ENCODE measurements at places on chromosomes 7 and 10.

GRCh38 chr7:12889391-12889790 lies 202.0 kb downstream of the ARL4A start:
- DNase-seq = no peak

DNA sequence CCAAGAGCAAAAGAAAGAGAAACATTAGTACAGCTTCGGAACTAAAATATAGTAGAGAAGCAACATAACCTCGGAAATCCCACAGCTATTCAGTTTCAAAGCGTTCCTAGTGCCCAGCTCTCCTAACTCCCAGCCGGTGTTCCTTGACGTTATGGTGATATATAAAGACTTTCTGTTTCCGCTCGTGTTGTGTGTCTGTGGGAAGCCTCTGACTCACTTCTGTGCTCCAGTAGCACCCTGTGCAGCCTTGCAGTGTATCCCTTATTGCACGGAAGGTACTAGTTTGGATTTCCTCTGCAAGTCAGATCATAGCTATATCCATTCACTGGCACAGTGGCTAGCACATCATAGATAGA lies 535 bp downstream of the ASAH2B start:
- DNase-seq = no peak

- DNase-seq = no peak
Measured at GRCh38 chr7:84073186-84073875, 121.3 kb downstream of the SEMA3A start.

DNA sequence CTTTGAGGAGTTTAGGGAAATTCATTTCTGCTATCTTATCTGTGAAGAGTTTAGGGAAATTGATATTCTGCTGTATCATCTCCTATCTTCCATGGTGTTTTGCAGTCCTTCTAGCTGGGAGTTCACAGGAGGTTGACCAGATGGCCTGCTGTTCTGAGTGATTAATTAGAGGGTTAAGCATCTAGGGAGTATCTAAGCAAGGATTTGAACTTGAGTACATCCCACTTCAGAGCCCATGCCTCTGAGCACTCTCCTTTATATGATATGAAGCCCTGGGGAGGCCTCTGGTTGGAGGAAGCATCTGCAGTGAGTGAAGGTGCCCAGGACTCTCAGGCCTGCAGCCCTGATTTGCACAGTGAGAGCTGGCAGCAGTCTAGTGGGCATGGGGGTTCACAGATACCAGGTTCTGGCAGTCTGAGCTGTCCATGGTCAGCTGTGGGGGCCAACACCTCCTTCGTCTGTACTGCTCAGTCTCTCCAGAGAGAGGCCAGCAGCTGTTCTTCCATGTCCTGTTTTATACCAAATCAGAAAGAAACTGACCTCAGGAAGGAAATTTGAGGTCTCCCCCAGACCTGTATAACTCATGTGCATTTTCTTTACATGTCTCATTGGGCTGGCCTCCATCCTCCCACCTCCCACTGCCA lies 156.9 kb downstream of the PLCE1 start:
- DNase-seq = no peak

GRCh38 chr10:69327463-69328379 lies 49.4 kb downstream of the HK1 start:
- DNase-seq = peak; percentile 36

- no peak for DNase-seq
Measured at GRCh38 chr10:102919992-102920739, 2.1 kb downstream of the CNNM2 start.

- DNase-seq = no peak
Measured at GRCh38 chr10:88216976-88217375, 353.6 kb downstream of the PTEN start.

DNA sequence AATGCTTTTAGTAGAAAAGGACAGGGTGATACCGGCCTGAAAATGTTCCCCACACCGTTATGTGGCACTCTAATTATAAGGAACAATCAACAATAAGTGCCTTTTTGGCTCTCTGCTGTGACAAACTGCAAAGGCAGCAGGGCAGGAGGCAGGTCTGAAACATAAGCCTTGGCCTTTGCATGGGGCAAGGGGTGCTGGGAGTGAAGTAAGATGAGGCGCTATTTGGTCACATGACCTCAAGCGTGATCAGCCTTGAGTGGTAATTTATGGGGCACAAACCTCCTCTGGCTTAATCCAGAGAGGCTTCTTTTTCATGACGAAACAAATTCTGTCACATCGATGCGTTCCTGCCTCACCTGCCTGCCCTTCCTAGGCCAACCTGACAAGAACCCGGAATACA lies 202.7 kb downstream of the TAX1BP1 start:
- DNase-seq = no peak

DNA sequence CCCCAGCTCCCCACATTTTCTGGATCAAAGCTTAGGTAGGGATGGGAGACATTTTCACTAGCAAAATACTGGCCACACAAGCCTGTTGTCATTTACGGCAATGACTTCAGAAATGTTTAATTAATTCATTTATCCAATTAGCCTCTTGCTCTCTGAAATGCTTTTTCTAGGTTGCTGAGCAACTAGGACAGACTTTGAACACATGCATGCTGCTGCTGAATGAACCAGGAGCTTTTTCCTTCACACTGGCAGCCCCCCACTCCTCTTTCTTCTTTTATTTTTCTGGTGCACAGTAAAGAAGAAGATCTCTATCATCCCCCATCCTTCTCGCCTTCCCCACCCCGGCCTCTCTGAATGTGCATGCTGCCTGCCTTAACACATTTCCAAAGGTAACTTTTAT lies 22.5 kb downstream of the SORCS3 start:
- no peak for DNase-seq

GRCh38 chr7:131843898-131844331 lies 287.5 kb upstream of the PODXL start:
- no peak for DNase-seq
